Activated T-cell treated with anti-CD3 and anti-CD28 coated beads for 1 hour (primary cell): ENCODE measurements at places on chromosomes 16 and 17.

- no peak for DNase-seq
Measured at GRCh38 chr16:79523971-79524370, 76.6 kb downstream of the MAF start.

- no peak for DNase-seq
Measured at GRCh38 chr16:17432901-17433576, 37.7 kb downstream of the XYLT1 start.

- no peak for DNase-seq
Measured at GRCh38 chr16:86823888-86824671, 245.7 kb downstream of the FOXL1 start.

- peak; percentile 88 for DNase-seq
Measured at GRCh38 chr17:49496183-49496866, 1.2 kb downstream of the NGFR start.

- no peak for DNase-seq
Measured at GRCh38 chr17:49022391-49022941, 25.3 kb downstream of the IGF2BP1 start.

DNA sequence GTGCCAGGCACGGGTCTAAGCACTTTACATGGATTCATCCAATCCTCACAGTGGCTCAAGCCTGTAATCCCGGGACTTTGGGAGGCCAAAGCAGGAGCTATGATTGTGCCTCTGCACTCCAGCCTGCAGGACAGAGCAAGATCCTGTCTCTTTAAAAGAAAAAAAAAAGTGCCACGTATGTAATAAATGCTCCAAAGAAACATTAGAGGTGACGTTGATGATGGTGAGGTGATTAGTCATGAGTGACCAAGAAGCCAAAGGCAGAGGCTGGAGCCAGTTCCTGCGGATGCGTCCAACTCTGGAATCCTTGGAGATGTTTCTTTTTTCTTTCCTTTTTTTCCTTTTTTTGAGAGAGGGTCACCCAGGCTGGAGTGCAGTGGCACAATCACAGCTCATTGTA is 59.4 kb upstream of the SIAH1 start:
- no peak for DNase-seq

DNA sequence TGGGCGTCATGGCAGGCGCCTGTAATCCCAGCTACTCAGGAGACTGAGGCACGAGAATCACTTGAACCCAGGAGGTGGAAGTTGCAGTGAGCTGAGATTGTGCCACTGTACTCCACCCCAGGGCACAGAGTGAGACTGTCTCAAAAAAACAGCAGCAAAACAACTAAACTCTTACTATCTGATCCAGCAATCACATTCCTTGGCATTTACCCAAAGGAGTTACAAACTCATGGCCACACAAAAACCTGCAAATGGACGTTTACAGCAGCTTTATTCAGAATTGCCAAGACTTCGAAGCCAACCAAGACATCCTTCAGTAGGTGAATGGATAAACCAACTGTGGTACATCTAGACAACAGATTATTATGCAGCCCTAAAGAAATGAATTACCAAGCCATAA is 4.0 kb downstream of the SIAH1 start:
- no peak for DNase-seq

- DNase-seq: no peak
Measured at GRCh38 chr17:81865733-81866439, 5.3 kb downstream of the ARHGDIA start.

DNA sequence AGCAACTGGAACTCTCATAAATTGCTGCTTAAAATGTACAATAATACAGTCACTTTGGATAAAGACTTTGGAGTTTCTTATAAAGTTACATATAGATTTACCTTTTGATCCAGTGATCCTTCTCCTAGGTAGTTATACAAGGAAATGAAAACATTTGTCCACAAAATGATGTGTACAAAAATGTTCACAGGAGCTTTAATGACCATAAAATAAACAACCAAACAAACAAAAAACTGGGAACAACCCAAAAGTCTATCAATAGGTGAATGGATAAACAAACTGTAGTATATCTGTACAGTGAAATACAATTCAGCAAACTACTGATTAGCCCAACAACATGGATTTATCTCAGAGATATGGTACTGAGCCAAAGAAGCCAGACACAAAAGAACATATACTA is 37.6 kb downstream of the TTLL6 start:
- no peak for DNase-seq

GRCh38 chr16:55809386-55809785 is 23.5 kb downstream of the CES1 start:
- DNase-seq: no peak

GRCh38 chr17:73985466-73986015 is 217.9 kb upstream of the RPL38 start:
- DNase-seq: no peak

- no peak for DNase-seq
Measured at GRCh38 chr17:17587614-17588337, 3.7 kb downstream of the PEMT start.

DNA sequence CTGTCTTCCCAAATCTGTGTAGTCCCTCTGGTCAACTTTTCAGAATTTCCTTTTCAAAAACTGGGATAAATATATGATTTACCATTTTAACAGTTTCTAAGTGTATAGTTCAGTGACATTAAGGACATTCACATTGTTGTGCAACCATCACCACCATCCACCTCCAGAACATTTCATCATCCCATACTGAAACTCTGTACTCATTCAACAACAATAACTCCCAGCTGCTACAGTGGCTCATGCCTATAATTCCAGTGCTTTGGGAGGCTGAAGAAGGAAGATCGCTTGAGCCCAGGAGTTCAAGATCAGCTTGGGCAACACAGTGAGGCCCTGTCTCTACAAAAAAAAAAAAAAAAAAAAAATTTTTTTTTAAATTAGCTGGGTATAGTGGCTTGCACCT is 131.0 kb downstream of the AATF start:
- no peak for DNase-seq

- no peak for DNase-seq
Measured at GRCh38 chr17:61205931-61206330, 193.7 kb upstream of the TBX2 start.

- no peak for DNase-seq
Measured at GRCh38 chr16:69309316-69309715, 1.8 kb upstream of the VPS4A start.

GRCh38 chr17:80252871-80253270 is 7.8 kb upstream of the RNF213 start:
- peak; percentile 81 for DNase-seq

DNA sequence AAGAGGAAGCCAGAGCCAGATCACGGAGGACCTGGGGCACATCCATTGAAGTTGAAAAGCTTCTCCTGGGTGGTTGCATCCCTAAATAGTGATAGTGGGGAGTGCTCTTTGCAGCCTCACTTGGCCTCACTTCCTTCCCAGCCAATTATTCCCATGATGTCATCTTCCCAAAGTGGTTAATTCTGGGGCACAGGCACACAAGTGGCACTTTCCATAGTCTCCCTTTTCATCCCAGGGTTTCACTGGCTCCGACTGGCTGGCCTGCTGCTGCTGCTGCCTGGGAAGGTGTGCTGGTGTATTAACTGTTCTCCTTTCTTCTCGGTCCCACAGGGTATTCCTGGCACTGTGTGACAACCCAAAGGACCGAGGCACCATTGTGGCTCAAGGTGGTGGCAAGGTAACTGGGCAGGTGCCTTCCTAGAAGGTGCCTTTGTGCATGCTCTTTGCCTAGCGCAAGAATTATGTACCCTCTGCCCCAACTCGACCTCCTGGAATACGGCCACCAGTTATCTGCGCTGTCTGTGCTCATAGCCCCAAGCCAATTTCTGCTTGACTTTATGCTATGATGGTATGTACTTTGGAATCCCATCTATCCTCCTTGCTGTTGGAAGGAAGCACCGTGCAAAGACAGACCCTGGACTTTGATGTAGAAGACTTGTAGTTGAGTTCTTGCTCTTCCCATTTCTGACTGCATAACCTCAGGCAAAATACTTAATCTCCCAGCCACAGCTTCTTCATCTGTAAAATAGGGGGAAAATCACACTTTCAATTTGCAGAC is 18.4 kb downstream of the SLC35G3 start:
- no peak for DNase-seq

GRCh38 chr17:75783069-75783783 is 1.4 kb upstream of the UNK start:
- DNase-seq: no peak

DNA sequence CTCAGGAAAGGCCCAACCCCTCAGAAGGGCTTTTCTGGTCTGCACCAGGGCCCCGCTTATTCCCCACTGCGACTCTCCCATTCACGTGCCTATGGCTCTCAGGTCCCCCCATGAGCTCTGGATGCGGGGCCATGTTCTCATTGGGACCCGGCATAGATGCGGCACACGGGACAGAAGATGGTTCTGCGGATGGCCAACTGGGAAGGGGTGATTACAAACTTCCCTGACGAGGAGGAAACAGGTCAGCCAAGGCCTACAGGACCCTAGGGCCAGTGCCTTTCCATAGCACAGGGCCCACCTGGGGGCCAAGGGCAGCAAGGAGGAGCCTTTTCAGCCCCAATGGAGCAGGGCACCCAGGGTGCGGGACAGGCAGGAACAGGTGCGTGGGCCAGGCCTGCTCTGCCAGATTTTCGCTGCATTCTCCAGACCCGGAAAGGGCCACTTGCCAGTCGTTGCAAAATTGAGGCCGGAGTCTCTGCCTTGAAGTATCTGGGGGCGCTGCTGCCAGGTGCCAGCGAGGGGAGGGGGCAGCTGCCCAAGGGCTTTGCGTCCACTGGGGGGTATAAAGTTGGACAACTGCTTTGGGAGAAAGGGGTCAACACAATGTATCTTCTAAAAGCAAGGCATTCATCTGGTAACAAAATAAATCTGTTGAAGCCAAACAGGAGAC is 20.5 kb downstream of the SLC7A5 start:
- no peak for DNase-seq

DNA sequence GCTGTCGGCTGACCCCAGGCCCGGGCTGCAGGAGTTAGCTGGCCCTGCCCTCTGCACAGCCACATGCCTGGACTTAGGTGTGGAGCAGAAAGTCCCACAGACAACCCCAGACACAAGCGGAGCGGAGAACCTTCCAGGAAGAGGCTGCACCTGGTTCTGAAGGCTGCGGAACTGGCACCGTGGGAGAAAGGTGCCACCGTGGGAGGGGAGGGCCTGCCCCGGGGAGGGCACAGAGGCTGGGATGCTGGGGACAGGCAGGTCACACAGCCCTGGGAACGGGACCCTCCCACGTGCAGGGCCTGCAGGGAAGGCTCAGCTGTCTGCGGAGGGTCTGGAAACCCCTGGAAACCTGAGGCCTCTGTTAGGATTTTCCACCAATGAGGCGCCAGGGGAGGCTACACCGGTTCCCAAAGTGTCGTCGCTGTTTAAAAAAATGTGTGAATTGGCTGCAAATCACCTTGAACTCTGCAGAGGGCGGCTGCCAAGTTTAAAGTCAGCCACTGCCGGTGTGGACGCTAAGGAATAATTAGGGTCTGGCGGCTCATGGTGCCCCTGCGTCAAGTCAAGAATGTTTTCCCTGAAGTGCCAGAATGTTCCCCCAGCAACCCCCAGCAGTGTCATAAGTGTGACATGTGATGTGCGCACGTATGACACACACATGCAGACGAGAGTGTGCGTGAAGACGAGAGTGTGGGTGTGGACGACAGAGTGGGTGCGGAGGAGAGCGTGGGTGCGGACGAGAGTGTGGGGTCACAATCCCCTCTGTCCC is 50.9 kb upstream of the PABPN1L start:
- no peak for DNase-seq

DNA sequence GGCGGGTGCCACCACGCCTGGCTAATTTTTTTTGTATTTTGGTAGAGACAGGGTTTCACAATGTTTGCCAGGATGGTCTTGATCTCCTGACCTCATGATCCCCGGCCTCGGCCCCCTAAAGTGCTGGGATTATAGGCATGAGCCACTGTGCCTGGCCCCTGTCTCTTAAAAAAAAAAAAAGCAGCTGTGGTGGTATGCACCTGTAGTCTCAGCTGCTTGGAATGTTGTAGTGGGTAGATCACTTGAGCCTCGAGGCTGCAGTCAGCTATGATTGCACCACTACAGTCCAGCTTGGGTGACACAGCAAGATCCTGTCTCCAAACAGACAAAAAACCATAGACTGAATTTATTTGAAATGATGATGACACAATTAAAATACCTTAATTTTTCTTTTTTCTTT is 24.3 kb downstream of the CDK12 start:
- DNase-seq: no peak

DNA sequence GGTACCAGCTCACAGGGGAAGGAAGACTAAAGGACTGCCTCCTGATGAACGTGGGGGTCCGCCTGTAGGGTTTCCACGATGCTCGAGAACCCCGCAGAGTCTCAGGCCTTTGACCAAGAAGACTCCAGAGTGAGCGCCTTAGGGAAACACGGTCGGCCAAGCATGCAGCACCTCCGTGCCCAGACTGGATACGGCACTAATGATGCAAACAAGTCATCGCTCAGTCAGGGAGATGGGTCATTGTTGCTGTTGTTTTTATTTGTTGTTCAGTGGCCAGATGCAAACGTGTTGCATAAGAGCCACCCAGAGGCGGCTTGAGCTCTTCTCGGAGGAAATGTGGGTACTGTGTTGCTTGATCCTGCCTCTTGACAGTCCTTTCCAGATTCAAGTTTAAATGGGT is 19.3 kb upstream of the RBFOX3 start:
- no peak for DNase-seq

GRCh38 chr16:58177353-58177710 is 20.6 kb downstream of the CSNK2A2 start:
- DNase-seq: no peak

- DNase-seq: no peak
Measured at GRCh38 chr16:15899538-15900100, 11.2 kb upstream of the CEP20 start.

- DNase-seq: peak; percentile 35
Measured at GRCh38 chr17:81097134-81097942, 62.4 kb downstream of the BAIAP2 start.

GRCh38 chr16:2787961-2788360 is 601 bp upstream of the PRSS33 start:
- no peak for DNase-seq

GRCh38 chr17:49843774-49844350 is 4.0 kb downstream of the TAC4 start:
- no peak for DNase-seq

- DNase-seq: no peak
Measured at GRCh38 chr17:17090642-17091103, 48.4 kb downstream of the MPRIP start.
